Natural killer cell (primary cell): ENCODE measurements at places on chromosomes 3 and 15. TPM values are rescaled to one million over a fixed set of nuclear protein-coding genes. Genes with fewer than 3 reads are reported as not detected.

DNA sequence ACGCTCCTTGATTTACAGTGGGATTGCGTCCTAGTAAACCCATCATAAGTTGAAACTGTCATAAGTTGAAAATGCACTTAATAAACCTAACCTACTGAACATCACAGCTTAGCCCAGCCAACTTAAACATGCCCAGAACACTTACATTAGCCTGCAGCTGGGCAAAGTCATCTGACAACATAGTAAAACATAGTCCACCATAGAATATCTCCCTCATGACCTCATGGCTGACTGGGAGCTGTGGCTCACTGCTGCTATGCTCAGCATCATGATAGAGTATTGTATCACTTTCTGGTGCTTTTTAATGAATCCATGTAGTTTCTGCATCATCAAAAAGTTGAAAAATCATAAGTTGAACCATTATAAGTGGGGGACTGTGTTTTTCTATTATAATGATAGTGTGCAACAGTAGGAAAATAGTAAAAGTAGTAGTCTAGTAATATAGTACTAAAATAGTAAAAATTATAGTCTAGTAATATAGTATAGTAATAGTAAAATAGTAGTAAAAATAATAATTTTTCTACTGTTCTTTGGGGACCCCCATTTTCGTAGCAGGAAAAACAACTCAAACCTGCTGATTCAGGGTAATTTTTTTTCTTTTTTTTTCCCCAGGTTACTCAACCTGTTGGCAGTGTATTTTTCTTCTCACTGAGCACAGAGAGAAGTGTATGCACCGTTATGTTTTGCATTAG, 233.5 kb downstream of the MYRIP start:
- no peak for DNase-seq

- peak; percentile 73 for DNase-seq
These were observed at the start of gene RASSF1 for GRCh38 chr3:50340448-50341329. TSS of gene RASSF1 (minus strand) at chr3:50340836. CDS start at chr3:50340805, 31 bp downstream.

- DNase-seq: no peak
These were observed 721 bp downstream of the ATR start for GRCh38 chr3:142577696-142578328.

- DNase-seq: no peak
These were observed 67.0 kb upstream of the SAMMSON start for GRCh38 chr3:69932501-69932900.

DNA sequence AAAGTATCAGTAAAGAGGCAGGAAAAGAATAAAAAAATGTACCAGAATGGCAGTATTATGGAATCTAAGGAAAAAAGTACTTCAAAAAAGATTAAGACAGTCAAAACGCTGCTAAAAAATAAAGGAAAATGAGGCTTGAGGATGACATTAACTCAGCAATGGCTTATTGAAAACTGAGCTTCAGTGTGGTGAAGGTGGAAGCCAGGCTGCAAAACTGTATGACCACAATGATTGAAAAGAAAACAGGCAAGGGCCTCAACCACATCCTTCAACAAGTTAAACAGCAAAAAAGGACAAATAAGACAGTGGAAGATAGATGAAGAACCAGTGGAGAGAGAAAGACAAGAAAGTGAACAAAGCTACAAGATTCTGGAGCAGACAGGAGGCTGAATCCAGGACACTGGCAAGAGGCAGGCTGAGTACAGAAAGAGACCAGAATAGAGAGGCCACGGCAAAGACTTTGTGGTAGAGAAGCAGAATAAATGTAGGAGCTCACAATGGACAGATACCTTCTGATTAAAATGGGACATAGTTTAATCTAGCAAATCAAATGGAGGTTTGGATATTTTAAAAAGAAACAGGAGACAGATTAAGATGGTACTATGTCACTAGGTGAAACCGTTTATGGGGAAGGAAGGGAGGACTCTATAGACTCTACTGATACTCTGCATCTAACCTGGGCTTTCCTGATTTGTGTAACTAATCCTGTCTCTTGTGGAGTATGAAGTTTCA, 86.1 kb downstream of the TJP1 start:
- no peak for DNase-seq

GRCh38 chr15:35757361-35757760, 211.4 kb upstream of the DPH6 start:
- DNase-seq: no peak

- DNase-seq: no peak
These were observed 101.0 kb upstream of the COL8A1 start for GRCh38 chr3:99537416-99537815.

DNA sequence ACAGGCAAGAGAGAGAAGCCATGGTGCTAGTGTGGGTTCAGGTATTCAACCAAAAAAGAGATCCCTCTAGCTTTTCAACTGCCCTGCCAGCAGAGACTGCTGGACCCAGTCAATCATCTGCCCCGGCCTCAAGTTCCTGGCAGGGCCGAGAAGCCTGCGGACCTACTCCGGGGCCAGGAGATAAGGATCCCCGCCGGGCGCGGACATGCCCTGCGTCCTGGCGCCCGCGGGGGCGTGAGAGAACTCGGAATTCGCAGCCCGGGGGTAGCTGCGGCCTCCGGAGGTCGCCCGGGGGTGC, 821 bp upstream of the MAGI1 start:
- DNase-seq: no peak

- no peak for DNase-seq
These were observed 44.2 kb downstream of the GRK7 start for GRCh38 chr3:141807277-141808033.

- no peak for DNase-seq
These were observed 197.0 kb upstream of the CFAP20DC start for GRCh38 chr3:59246719-59247401.

- DNase-seq: no peak
These were observed 22.4 kb downstream of the HPS3 start for GRCh38 chr3:149151843-149152242.

- DNase-seq: peak; percentile 77
These were observed 880 bp downstream of the PPP4R2 start for GRCh38 chr3:72997421-72997961.

- no peak for DNase-seq
These were observed 290.1 kb upstream of the CHRNA7 start for GRCh38 chr15:31740203-31740602.

DNA sequence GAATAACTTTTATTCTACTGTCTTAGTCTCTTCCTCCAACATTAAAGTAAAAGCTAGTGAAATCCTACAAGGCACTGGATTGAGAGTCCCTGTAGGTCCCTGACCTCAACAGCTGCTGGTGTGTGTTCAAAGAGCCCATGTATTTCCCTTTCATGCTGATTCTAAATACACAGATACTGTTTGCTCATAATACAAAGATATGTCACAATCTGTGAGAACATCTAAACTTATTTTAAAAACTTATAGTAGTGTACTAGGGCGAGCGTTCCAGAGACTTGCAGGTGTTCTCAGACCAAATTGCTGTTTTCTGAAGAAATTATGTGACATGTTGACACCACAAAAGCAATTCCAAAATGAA, 145.9 kb upstream of the LIPC start:
- DNase-seq: no peak

GRCh38 chr3:62318752-62319569, 54.4 kb downstream of the FEZF2 start:
- DNase-seq: peak; percentile 70

DNA sequence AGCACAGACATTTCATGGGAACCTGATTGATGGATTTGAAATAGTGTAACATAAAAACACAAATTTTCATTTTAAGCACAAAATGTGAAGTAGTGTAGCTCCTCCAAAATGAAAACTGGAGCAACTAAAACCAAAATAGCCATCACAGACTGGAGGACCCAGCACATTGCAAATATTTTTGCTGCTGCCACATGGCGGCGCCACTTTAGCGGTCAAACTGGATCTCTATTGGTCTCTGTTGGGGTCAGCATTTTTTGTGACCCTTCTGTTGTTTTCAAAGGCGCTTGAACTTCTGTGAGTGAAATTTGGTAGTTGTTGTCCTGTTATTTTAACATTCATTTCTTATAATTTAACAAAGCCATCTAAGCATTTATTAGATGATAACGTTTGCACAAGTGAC, 259.9 kb downstream of the IL20RB start:
- DNase-seq: no peak

- DNase-seq: no peak
These were observed 63.9 kb downstream of the XXYLT1 start for GRCh38 chr3:195207056-195207455.

DNA sequence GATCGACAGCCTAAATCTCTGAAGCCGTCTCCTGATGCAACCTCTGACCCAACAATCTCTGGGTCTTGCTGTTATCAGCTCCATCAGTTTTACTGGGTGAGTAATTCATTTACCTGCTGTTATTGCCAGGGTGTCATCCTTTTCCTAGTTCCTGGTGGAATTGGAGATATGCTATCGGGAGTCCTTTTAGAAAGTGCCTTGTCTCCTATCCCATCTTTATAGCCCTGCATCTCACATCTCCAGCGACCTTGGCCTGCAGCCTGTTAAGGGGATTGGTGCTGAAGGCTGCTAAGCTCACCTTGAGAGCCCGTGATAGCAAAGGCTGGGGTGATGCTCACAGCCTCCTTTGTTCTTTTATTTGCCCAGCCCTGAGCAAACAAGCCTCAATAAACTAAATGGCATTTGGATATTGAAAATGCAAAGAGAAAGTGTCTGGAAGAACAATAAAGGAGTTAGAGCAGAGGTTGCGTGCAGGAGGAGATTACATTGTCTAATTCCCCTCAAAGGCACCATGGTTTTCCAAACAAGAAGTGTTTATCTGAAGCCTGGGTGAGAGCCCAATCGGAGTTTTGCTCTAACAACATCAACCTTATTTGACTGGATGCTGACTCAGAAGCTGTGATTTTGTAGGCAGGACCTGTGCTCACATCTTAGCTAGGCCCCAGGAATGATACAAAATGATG, 101.8 kb downstream of the RPLP1 start:
- DNase-seq: no peak

GRCh38 chr3:196284396-196284795, 3.1 kb downstream of the PCYT1A start:
- DNase-seq: no peak

- DNase-seq: no peak
These were observed 835.4 kb upstream of the NR2F2 start for GRCh38 chr15:95494971-95495541.

GRCh38 chr3:192835818-192836815, 81.5 kb downstream of the MB21D2 start:
- DNase-seq: no peak

GRCh38 chr3:47385007-47385406, 4.2 kb downstream of the PTPN23 start:
- DNase-seq: no peak

- DNase-seq: no peak
These were observed 62.8 kb downstream of the ISG20 start for GRCh38 chr15:88701561-88702095.

- no peak for DNase-seq
These were observed 159.5 kb upstream of the LPP start for GRCh38 chr3:187994221-187995042.

DNA sequence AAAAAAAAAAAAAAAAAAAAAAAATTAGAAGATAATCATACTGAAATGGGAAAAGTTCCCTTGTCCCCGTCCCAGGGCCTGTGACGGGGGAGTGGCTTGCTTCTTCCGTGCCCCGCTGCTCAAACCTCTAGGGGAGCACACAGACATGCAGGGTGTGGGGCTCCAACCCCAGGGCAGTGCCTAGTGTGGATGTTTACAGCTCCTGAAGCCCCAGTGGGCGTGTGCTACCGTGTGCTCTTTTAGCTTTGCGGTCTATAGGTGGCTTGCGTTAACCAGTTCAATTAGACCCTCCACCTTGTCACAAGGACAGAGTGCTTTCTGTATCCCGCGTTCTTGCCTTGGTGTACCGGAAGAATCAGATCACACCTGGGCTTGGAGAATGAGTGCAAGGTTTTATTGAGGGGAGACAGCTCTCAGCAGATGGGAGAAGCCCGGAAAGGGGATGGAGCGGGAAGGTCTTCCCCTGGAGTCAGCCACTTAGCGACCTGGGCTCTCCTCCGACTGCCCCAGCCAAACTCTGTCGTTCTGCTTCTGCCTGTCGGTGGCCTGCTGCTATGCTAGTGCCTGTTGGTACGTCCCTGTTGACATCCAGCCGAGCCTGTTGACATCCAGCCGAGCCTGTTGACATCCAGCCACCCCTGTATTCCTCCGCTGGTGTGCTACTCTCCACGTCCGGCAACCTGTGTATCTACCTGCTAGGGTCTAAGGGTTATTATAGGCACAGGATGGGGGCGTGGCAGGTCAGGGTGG, 569.8 kb downstream of the VGLL3 start:
- DNase-seq: no peak

- no peak for DNase-seq
These were observed 583.4 kb upstream of the ROBO1 start for GRCh38 chr3:80351201-80351600.

- no peak for DNase-seq
These were observed 475 bp downstream of the SPSB4 start for GRCh38 chr3:141051443-141052200.

DNA sequence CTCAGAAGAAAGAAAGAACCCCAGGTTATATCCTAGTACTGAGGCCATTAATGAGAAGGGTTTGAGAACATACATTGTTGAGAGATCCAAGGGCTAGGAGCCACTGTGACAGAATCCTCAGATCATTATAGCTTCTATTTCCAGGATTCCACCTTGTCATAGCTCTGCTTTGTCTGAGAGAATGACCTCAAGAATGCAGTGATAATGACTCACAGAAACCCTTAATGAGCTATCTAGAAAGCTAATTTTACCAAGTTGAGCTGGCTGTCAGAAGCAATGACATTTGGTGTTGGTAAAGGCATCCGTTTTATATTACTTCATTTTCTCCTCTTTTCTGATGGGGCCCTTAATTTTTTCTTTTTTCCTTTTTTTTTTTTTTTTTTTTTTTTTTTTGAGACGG, 10.9 kb downstream of the TRIP4 start:
- DNase-seq: no peak

GRCh38 chr15:100777821-100778220, 101.8 kb upstream of the ALDH1A3 start:
- no peak for DNase-seq

- DNase-seq: no peak
These were observed 89.7 kb upstream of the SLC4A7 start for GRCh38 chr3:27573780-27574437.

Gene TRPM1
- total RNA-seq: not detected

Gene RAB27A
- total RNA-seq: 111 TPM

Gene ESYT3
- total RNA-seq: not detected

Gene SPESP1
- total RNA-seq: 0.43 TPM

Gene TM4SF1
- not detected for total RNA-seq

Gene EEF1AKMT4
- 0.80 TPM for total RNA-seq

Gene DUOX1
- not detected for total RNA-seq

Gene CCDC71
- total RNA-seq: 15.6 TPM

Gene GJD2
- not detected for total RNA-seq

Gene CCDC54
- total RNA-seq: not detected

Gene GUCA1C
- not detected for total RNA-seq

Gene C3orf20
- total RNA-seq: not detected

Gene MEIS2
- total RNA-seq: 0.35 TPM

Gene PRTG
- not detected for total RNA-seq

Gene ATP13A4
- 3.6 TPM for total RNA-seq

Gene C2CD4B
- total RNA-seq: not detected

Gene ADPRH
- total RNA-seq: 3.8 TPM

Gene FETUB
- total RNA-seq: not detected

Gene OR5K2
- total RNA-seq: not detected
